Effector CD4-positive, alpha-beta T cell (primary cell): ENCODE measurements at places on chromosomes 4 and X.

- DNase-seq = no peak
Observed at GRCh38 chr4:141463678-141464077, 172.7 kb upstream of the IL15 start.

GRCh38 chr4:115042496-115042895 lies 70.9 kb downstream of the NDST4 start:
- DNase-seq = no peak

DNA sequence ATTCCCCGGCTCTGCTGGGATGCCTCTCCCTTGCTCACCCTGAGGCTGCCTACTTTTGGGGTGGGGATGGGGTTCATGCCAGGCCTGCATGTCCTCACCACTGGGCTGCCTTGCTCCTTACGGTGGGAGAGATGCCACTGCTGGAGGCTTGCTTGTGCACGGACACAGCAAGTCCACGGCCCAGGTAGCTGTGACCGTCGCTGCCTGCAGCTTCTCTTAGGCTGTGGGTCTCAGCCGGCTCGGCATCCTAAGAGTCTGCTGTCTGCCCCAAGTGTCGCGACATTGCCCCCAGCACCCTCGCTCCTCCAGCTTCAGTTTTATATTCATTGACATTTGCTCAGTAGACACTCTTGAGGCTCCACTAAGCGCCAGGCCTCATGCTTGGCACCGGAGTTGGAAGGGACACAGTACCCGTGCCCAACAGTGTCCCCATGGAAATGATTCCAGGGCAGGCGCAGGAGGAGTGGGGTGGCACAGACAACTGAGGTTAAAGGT lies 58.3 kb downstream of the TBC1D14 start:
- no peak for DNase-seq

DNA sequence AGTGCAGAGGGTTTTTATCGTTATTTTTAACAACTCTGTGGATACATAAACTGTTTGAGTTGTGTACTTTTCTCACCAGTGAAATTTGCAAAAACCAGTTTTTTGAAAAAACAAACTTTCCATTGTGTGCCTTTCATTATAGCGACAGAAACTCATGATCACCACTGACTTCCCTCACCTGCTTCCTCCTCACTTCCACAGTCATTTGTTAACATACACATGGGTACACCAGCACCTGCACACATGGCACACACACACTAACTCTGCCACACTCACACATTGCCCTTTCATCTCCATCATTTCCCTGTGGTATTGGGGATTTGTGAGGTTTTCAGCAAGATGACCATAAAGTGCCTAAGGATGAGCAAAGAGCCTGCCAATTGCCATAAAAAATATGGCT lies 20.6 kb downstream of the CLDN22 start:
- no peak for DNase-seq

DNA sequence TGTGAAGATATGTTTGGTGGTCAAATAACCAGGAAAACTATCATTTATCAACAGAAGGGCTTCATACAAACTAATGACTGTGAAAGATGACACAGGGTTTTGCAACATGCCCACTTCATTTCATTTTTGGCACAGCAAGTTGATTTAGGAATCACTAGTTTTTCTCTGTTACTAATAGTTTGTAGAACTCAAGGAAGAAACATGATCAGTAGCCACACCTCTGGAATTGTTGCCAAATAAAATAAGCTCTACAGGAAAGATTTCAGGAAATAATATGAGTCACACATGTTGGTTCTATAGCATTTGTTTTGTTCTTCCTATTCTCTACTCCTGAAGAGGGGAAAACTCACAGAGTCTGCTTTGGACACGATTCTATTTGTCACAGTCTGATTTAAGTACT lies 255.4 kb downstream of the TLL1 start:
- no peak for DNase-seq

DNA sequence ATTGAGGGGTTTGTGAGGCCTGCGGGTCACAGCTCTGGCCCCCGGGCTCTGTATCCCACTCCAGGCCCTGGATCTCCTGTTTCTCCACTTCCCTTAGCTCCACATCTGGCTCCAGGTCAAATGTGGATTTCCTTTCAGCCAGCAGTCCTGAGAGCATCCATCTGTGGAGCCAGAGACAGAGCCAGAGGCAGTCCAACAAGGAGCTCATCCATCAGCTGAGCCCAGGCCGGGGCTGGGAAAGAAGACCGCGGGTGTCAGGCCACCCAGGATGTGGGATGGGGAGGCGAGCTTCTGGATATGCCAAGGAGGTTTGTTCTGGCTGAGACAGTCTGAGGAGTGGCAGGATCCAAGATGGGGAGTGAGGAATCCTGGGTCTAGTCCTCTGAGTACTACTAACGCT lies 91.7 kb downstream of the EFNB1 start:
- no peak for DNase-seq

DNA sequence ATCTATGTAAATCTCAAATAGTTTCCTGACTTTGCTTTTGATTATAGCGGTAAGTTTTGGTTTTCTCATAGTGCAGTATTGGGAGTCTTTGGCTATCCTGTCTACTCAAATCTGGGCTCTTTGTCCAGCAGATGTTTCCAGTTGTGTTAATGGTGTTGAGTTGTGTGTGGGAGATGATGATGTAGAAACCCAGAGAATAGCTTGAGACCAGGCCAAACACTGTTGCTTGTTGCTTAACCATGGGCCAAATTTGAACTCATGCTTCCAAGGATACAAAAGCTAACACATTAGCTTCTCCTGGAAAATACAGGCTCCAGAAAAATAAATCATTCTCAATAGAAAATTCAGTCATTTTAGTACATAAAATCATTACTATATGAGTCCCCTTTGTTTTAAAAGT lies 82.6 kb upstream of the GYPA start:
- no peak for DNase-seq

DNA sequence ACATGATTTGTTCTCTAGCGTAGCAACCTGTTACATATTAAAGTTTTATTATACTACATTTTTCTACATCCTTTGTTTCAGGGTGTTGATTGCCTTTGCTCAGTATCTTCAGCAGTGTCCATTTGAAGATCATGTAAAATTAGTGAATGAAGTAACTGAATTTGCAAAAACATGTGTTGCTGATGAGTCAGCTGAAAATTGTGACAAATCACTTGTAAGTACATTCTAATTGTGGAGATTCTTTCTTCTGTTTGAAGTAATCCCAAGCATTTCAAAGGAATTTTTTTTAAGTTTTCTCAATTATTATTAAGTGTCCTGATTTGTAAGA lies 2.4 kb downstream of the ALB start:
- no peak for DNase-seq

GRCh38 chr4:19829101-19829500 lies 422.6 kb upstream of the SLIT2 start:
- DNase-seq = no peak

- no peak for DNase-seq
Observed at GRCh38 chr4:38290914-38291313, 330.7 kb downstream of the PTTG2 start.

- DNase-seq = no peak
Observed at GRCh38 chr4:186624951-186625350, 69.6 kb upstream of the MTNR1A start.

DNA sequence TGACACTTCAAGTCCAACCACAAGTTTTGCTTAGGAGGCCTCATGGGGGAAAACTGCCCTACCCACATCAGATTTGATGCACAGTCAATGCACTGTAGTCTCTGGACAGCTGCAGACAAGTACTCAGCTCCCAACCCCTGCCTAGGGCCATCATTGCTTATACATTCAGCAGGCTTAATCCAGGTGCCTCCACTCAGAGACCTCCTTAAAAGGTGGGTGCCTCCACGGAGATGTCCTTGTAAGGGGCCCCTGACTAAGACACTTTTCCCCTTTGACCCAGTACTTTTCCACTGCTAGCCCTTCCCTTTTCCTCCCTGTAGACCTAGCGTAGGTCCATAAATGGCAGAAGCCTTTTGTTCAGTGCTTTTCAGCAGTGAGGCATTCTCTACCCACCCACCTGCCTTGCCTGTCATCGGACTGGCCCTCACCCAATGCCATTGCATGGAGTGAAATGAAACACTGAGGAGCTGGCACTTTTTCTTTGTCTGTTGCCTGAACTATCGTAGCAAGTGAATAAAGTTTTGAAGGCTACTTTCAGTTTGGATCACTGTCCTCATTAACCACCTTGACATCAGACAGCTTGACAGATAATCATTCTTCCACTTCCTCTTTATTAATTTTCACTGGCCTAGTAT lies 23.8 kb upstream of the PLK4 start:
- DNase-seq = no peak

- DNase-seq = no peak
Observed at GRCh38 chr4:142423861-142424260, 422.2 kb downstream of the INPP4B start.

GRCh38 chrX:1591863-1592469 lies 562 bp downstream of the AKAP17A start:
- no peak for DNase-seq

DNA sequence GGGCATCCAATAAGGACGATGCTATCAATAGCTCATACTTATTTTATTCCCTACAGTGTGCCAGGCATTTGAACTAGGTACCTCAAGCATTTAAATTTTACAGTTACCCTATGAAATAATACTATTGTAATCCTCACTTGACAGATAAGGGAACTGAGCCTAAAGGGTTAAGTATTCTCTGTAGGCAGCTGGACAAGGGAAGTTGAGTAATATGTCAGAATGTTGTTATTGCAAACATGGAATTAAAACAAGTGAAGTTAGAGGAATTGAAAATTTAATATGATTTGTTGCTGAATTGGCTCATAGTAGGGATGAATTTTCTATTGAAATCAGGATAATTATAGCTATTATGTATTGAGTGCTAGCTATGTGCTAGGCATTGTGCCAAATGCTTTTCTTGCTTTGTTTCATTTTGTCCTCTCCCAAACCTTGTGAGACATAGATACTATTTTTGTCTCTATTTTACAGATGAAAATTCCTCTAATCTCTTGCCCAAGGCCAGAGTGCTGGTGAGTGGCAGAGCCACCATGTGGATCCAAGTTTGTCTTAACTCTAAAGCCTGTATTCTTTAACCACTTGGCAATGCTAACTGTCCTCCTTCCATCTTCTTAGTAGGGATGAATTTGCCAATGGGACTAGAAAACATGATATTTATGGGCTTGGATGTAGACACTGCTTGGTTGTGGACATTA lies 58.1 kb downstream of the TMEM164 start:
- no peak for DNase-seq

DNA sequence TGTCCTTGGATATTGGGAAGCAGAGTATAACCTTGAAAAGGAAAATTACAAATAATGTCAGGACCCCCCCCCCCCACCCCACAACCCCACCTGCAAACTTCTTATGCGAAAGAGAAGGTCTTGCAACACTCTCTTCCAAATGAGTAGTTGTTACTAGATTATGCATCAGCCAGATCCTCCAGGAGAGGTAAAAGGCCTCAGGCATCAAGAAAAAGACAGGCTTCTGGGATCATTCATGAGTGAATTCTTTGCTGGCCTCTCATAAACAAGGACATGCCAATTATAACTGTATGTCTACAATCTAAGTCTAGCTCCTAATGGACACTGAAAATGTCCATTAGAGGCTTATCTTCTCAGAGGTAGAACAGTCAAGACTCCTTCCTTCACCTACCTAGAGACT lies 1443.3 kb downstream of the RAPGEF2 start:
- no peak for DNase-seq

GRCh38 chrX:96861661-96862060 lies 22.0 kb upstream of the RPA4 start:
- no peak for DNase-seq

DNA sequence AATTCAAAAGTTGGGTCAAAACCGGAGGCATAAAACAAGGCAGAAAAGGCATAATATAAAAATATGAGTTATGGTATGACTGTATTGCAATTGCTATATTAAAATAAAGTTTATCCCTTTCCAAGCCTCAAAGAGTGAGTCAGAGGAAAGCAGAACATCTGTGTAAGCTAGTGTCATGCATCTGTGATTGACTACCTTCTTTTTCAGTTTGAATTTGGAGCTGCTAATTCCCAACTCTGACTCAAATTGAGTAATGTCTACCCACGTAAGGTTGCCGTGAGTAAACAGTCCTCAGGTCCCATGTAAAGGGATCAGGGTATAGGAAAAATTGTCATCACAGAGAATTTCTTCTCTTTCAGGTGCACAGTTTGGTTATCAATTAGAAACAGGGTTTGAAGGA lies 6.5 kb upstream of the SLITRK4 start:
- DNase-seq = no peak

DNA sequence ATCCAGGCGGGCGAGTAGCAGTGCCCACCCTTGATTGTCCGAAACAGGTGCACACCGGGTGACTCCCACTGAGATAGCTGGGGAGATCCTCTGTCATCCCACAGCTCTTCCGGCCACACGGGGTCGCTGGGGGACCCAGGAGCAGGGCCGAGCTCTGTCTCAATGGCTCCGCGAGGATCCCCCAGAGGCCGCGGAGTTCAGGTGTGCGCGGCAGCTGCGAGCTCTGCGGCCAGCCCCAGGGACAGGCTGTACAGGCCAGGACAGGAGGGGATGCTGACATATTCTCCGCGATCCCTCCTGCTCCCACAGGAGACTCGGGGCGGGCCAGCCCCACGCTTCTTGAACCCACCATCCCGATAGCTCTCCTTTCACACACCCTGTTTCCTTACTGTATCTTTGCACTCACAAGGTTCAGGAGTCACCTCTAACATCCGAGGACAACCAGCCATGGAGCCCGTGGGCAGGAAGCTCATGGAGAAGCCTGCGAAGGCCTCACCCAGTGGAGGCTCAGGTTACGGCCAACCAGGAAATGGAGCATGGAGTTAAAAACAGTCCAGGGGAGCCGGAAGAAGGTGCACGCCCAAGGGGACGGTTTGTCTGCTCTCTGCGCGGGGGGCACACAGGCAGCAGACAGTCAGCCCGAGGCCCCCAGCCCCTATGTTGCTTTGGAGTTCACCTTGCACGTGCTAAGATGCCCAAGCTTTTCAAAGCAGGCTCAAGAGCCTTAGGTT lies 77.9 kb upstream of the AMELX start:
- no peak for DNase-seq

DNA sequence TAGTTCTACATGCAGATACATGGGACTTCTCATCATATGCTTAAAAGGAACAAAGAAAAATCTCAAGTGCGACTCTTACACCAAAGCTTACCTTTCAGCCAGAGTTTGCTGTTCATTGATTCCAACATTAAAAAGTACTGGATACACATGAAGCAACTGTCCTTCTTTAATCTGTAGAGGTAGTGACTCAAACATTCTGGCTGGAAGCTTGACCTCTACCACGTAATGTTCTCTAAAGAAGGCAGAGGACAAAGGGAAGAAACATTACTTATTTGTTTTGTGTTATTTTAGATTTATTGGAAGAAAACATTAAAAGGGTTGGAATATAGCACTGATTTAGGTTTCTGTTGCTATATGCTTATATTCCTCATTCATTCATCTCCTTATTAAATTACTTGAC lies 476.1 kb downstream of the IL15 start:
- no peak for DNase-seq

DNA sequence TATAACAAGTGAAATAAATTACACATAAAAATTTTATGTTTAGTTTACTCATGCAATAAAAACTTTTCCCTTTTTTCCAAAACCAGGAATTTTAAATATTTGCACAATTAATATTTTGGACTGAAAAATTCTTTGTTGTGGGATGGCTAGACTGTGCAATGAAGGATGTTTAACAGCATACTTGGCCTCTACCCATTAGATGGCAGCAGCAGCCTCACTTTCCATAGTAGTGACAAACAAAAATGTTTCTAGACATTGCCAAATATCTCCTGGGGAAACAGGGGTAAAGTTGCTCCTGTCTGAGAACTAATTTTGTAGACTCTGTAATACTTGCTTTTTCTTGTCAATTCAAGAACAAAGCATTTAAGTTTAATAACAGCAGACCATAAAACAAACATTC lies 49.8 kb downstream of the SCLT1 start:
- no peak for DNase-seq

GRCh38 chr4:55440786-55441185 lies 45.0 kb downstream of the TMEM165 start:
- no peak for DNase-seq
